ENCODE measurements at places on chromosomes 6 and 20. TPM values are rescaled to one million over a fixed set of nuclear protein-coding genes. Genes with fewer than 3 reads are reported as not detected.

Gene IL17A
- not detected for total RNA-seq

DNA sequence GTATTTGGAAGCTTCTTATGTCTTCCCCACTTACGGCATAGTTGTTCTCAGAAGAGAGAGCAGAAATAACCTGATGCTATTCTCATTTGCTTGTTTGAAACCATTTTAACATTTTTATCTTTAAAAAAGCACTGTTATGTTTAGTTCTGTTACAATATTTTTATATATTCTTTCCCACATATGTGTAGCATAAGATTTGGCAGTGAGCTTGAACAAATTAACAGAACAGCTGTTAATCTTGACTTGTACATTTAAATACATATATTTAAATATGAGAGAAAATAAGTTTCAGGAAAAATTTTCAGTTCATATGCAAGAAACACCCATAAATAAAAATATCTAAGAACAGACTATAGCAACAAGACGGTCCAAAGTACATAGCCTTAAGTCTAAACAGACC, 431.7 kb upstream of the IRAK1BP1 start:
- no peak for DNase-seq

Gene RPP40
- 16.6 TPM for total RNA-seq

DNA sequence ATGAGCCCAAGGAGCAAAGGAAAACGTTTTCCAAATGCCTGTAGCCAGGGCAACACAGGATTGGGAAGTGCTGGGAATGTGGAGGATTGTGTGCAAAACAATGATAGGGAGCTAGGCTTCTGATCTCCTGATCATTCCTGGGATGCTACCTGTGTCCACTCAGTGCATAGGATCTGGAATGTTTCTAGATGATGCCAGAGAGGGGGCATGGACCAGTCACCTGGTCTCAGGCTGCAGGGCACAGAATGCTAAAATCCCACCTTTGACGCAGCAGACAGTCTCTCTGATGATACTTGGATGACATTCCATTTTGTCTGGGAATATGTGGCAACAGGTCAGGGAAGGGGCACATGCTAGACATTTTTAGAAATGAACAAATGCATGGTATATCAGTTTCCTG, 128.9 kb downstream of the CLIC5 start:
- DNase-seq: no peak

- DNase-seq: no peak
Measured at GRCh38 chr20:59823491-59824259, 109.8 kb downstream of the SYCP2 start.

Gene CLDN20
- total RNA-seq: not detected

DNA sequence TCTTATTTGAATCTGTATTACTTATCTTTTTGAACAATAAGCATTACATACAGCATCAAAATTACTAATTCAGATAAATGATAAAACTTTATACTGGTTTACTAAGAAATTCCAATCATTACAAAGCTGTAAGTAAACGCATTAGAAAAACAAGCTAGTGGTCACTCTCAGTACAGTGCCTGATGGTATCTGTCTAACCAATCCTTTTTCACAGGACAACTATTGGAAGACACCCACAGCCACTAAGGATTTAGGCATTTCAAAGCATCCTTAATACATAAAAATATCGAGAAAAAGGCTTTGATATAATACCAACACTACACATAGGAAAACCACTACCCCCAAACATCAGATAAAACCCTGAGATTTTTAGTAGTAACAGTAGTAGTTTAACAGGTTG, 2.6 kb downstream of the CD164 start:
- DNase-seq: peak; percentile 65

Gene CCDC167
- 24.0 TPM for total RNA-seq

Gene DCDC2
- total RNA-seq: 3.2 TPM

GRCh38 chr6:49815166-49815565, 28.1 kb upstream of the PGK2 start:
- no peak for DNase-seq

GRCh38 chr6:79686707-79687309, 55.7 kb downstream of the SH3BGRL2 start:
- DNase-seq: no peak

DNA sequence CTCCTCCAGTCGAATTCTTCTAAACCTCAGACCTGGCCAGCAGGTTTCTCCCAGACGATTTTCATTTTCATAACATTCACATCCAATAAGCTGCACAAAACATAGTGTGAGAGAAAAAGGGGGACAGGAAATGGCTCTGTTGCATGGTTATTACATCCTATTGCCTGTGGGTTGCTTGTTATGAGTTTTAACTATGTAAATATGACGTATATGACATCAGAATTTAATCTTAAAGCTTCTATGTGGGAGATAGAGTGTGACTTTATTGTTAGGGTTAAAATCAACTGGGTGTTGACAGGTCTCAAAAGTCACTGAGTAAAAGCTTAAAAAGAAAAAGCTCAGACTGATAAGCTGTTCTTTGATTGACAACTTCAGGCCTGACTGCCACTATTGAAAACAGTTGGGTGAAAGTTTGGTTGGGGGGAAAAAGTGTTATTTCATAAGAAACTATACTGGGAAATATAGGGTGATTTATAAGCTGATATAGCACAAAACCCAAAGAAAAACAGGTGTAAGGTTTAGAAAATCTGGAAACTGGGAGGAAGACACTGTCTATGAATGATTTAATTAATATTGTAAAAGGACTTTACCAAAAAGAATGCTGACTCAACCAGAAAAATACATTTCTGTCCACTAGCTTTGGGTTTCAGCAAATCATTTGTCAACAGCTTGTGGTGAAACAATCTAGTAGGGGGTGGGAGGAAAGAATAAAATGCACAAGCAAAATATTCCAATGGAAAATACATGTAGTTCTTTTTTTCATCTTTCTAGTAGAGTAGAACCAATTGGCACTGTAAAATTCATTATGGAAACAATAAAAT, 134.1 kb upstream of the CEP162 start:
- DNase-seq: no peak

DNA sequence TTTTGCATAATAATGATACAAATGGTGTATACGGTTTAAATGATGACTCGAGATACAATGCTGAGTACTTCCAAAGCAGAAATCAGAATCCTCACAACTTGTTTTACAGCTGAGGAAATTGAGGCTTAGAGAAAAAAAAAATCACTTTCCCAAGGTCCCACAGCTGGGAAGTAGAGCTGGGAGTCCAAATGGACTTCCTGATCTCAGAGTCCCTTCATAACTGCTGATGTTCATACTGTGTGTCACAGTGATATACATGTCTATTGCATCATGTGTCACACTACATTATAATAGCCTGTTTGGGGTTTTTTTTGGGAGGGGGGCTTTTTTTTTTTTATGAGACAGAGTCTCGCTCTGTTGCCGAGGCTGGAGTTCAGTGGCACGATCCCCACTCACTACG, 8.5 kb downstream of the HM13 start:
- DNase-seq: no peak

DNA sequence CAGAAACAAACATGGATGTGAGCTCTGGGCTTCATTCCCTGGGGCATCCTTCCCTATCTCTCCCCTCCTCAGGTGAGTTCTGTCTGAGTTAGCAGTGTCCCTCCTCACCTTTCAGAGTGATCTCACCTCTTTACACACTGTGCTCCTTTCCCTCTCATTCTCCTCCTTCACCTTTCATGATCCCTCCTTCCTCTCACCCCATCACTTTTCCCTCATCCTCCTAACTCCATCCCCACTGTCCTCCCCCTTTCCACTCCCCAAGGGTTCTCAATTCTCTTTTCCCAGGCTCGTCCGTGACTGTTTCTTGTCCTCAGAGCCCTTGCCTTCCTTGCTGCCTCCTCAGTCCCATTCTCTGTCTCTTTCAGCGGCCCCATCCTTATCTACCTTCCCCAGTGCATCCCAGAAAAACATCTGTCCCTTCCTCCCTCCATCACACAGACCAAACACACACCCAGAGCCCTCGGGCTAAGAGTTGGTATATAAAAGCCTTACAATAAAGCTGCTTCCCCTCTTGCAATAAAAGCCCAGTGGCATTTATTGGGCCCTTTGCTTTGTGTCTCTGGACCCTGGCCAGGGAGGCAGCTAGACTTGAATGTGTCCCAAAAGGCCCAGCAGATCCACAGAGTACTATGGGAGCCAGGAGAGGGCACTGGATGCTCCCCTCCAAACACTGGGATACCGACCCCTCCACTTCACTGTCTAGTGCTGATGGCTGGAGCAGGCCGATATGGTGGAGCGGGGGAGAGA, 1.9 kb downstream of the RNF39 start:
- DNase-seq: no peak

DNA sequence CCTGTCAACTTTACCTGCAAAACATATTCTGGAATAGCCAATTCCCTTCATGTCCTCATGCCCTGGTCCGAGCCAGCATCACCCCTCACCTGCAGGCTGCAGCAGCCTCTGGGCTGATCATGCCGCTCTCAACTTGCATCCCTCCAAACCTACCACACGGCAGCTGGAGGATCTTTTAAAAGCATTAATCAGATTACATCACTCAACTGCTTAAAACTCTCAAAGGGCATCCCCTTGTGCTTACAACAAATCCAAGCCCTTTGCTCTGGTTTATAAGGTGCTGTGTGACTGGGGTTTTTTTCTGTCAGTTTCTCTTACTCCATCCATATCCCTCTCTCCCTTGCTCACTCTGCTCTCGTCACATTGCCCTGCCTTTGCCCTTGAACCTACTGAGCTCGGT, 24.0 kb downstream of the CD40 start:
- no peak for DNase-seq

Gene APOBEC2
- not detected for total RNA-seq

DNA sequence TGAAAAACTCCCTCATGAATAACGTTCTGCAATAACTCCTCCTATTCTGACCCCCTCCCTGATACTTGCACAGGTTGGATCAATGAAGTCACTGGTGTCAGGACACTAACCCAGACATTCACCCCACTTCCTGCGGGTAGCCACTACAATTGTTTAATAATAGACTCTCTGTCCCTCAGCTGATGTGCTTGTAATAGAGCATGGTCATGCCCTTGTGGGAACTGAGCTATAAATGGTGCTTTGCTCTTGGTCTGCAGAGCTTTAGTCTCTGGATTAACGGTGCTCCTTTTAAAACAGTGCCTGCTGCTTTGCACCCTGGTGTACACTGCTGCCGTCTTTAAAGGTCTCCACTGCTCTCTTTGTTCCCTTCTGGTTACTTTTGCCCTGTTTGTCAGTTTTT, 127.3 kb downstream of the BACH2 start:
- DNase-seq: peak; percentile 53

- no peak for DNase-seq
Measured at GRCh38 chr6:48541649-48542048, 430.7 kb upstream of the PTCHD4 start.

DNA sequence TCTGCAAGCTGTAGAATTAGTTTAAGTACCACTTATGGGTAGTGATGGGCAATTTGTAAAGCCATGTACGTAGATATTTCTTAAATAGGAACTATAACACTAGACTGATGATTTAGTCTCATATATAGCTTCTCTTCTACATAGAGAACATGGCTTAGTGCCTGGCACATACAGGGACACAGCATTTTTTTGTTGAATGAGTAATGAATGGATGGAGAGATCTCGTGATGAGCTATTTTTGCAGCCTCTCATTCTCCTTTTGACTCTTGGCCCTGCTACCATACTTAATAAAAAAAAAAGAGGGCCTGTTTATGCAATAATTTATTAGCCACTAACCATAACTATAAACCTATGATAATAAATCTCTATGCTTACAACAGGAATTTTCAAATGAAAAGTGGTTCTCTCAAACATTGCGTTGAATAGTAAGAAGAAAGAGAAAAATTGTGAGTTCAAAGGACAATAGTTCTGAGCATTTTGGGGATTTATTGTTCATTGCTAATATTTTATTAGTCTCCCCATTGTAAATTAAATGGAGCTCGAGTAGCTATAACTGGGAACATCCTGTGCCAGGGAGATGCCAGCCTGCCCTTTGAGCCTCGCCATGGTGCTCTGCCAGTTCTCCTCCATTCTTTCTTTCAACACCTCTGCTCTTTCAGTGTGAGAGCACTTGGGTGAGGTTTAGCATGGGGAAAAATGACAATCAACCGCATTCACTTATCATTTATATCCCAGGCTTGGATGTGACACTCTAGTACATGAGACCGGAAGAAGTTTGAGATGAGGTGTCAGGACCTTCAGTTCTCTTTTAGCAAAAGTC, 14.7 kb upstream of the RCAN2 start:
- no peak for DNase-seq

Gene PRKN
- total RNA-seq: 1.5 TPM

GRCh38 chr6:53244399-53244931, 95.8 kb upstream of the GCM1 start:
- DNase-seq: no peak

DNA sequence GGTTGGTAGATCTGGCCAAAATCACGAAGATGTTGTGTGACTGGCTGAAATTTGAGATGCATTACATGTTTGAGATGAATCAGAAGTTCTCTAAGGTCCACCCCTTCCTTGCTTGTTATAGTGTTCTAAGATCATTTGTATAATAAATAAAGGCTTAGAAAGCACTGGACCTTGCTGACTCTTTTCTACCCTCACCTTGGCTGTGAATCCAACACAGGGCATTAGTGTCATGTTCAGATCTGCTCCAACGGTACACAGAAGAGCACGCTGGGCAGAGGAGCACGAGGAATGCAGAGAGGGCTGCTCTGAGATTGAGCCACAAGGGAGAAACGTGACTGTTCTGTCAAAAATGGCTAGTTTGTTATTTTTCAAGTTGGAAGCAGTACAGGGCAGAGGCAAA, 169.5 kb upstream of the HDAC2 start:
- DNase-seq: no peak

GRCh38 chr20:49888212-49889000, 26.9 kb downstream of the SPATA2 start:
- DNase-seq: peak; percentile 20

- DNase-seq: no peak
Measured at GRCh38 chr6:140029551-140029950, 655.1 kb upstream of the CITED2 start.

Gene TNXB
- 1.8 TPM for total RNA-seq

Gene LHFPL5
- not detected for total RNA-seq

DNA sequence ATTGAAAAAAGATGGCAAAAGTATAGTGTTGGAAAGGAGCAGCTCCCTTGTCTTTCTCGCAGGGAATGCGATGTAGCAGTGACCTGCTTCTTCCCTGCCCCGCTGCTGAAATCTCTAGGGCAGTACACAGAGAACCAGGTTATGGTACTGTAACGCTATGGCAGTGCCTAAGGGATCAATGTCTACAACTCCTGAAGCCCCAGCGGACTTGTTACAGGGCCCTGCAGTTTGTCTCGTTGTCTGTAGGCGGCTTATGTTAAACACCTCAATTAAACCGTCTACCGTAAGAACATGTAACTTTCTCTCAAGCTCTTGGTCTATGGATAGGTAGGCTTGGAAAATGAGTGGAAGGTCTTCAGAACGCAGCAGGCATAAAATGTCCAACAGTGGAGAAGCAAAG, 44.8 kb upstream of the SLC17A4 start:
- no peak for DNase-seq
